ENCODE measurements at places on chromosomes 2 and 18.

- DNase-seq = no peak
These were observed 110.3 kb upstream of the ST6GAL2 start for GRCh38 chr2:106996171-106996769.

DNA sequence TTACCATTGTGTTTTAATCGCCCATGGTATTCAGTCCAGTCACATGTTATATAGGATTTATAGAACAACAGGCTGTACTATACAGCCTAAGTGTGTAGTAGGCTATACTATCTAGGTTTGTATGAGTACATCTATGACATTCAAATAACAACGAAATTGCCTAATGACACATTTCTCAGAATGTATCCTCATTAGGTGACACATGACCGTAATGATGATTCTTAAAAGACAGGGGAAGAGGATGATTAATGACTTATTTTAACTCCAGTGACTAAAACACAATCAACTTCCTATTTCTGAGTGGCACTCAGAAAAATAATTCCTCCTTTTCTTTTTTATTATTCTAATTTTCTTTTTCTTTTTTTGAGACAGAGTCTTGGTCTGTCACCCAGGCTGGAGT lies 63.0 kb upstream of the ACSL3 start:
- no peak for DNase-seq

DNA sequence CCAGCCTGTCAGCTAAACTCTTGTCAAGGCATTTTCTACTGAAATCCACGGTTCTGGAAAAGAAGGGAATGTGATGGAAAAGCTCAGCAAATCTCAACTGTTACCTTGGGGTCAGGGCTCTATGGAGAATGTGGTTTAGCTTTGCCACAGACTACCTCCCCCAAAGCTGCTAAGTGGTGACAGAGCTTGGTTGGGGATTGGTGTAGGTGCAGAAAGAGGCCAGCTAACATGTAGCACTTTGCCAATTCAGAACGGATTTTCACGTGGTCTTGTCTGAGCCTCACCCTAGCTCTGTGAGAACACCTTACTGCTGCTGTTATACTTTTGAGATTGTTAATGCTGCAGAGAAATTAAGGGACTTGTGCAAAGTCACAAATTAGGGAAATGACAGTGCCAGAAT lies 331.1 kb downstream of the RND3 start:
- DNase-seq = no peak

GRCh38 chr2:241107031-241107783 lies 5.1 kb upstream of the MTERF4 start:
- no peak for DNase-seq

- DNase-seq = no peak
These were observed 278.0 kb upstream of the MGAT5 start for GRCh38 chr2:133975676-133976428.

Measured in stimulated activated CD8-positive, alpha-beta memory T cell treated with anti-CD3 and anti-CD28 coated beads, Interleukin-15, amount 100 ng/mL, for 48 hours (primary cell).